Hematopoietic multipotent progenitor cell treated with erythropoietin and hydrocortisone succinate and interleukin-3 and kit ligand, for 8 days (in vitro differentiated cells): ENCODE measurements at places on chromosomes 4 and X.
A peak's percentile ranks its signal among the peaks of the same experiment; 100 is the strongest.

DNA sequence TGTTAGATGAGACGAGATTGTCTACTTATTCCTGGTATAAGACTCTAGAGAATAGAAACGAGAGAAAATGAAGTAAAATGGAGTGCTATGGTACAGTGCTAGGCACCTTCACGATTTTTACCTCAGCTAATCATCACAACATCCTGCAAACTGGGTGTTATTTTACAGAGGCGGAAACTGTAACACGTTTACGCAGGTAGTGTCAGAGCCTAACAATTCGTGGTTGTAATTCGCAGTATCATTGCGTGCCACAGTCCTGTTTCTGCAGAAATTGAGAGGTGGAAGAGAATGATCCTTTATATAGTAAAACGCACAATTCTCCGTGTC is 383 bp upstream of the TBC1D19 start:
- DNase-seq, result no peak

- no peak for DNase-seq
These were observed 515.7 kb downstream of the BCOR start for GRCh38 chrX:39582091-39582490.

GRCh38 chrX:17931855-17932254 is 70.8 kb upstream of the RAI2 start:
- no peak for DNase-seq

DNA sequence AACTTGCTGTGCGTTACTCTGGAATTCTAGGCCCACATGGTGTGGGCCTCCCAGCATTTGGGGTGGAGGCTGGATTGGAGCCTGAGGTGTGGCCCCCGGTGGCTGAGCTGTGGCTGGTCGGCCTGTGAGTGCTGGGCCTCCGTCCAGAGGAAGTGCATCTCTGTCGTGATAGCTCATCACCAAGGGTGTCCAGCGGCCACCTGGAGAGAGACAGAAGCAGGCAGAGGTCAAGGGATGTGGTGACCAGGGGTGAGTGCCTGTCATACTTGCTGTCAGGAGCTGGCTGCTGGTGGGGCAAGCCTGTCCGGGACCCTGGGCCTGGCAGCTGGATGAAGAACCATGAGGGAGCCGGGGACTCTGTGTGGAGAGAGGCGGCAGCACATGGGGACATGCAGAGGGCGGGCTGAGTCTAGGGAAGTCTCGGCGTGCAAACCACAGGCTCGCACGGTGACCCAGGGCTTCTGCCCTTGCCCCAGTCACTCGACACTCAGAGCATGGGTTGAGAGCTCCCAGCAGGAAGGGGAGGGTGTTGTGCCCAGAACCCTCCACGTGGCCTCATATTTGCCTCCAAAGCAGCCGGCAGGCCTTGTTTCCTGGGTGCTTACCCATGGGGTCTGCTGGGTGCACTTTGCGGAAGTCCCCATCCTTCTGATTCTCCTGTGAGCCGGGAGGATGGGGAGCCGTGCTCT is 6.2 kb downstream of the SORCS2 start:
- DNase-seq, result no peak

DNA sequence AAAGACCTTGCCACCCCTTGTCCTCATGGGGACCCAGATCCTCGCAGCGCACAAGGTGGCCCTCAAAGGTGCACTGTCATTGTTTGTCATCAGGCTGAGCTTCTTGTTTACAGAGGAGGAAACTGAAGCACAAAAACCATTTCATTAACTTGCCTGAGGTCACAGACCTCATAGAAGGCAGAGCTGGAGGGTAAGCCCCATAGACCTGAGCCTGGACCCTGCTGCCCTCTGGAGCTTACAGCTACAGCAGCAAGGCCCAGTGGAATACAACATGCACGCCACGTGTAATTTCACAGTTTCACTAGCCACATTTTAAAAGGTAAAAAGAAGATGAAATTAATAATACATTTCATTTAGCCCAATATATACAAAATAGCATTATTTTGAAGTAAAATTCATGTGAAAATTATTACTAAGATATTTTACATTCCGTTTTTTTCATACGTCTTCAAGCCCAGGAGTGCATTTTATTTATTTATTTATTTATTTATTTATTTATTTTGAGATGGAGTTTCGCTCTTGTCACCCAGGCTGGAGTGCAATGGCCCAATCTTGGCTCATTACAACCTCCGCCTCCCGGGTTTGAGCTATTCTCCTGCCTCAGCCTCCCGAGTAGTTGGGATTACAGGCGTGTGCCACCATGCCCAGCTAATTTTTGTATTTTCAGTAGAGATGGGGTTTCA is 8.8 kb downstream of the JAKMIP1 start:
- no peak for DNase-seq

DNA sequence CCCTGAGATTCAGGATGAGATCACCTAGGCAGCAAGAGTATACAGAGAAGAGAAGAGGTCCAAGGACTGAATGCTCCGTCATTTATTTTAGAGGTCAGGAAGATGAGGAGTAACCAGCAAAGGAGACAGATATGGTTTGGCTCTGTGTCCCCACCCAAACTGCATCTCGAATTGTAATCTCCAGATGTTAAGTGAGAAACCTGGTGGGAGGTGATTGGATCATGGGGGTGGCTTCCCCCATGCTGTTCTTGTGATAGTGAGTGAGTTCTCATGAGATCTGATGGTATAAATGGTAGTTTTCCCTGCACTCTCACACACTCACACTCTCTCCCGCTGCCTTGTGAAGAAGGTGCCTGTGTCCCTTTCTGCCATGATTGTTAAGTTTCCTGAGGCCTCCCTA is 60.8 kb downstream of the MID1IP1 start:
- peak; percentile 46 for DNase-seq

DNA sequence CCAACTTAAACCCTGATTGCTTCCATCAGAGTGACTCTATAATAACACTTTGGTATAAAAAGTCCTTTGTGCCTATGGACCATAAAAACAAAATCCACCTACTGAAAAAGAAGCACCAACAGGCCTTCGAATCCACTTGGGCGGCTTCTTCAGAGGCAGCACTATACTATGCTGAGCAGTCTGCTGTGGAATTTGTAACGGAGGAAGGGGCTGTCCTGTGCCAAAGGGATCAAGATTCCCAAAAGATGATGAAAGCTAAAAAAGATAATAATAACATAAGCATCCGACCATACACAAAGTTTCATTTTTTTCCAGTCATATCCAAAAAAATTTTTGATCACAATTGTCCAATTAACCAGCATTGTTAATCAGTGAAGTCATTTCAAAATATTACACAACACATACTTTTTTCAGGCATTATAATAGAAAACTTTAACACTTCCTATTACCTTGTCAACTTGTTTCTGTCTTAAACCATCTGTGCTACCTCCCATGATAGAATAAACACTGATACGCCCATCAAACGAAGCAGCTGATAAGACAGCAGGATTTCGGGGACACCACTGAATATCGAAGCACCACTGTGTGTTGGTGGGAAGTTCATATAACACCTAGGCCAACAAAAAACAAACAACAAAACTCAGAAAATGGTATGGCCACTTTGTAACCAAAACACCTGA is 24.1 kb downstream of the SEC31A start:
- no peak for DNase-seq

DNA sequence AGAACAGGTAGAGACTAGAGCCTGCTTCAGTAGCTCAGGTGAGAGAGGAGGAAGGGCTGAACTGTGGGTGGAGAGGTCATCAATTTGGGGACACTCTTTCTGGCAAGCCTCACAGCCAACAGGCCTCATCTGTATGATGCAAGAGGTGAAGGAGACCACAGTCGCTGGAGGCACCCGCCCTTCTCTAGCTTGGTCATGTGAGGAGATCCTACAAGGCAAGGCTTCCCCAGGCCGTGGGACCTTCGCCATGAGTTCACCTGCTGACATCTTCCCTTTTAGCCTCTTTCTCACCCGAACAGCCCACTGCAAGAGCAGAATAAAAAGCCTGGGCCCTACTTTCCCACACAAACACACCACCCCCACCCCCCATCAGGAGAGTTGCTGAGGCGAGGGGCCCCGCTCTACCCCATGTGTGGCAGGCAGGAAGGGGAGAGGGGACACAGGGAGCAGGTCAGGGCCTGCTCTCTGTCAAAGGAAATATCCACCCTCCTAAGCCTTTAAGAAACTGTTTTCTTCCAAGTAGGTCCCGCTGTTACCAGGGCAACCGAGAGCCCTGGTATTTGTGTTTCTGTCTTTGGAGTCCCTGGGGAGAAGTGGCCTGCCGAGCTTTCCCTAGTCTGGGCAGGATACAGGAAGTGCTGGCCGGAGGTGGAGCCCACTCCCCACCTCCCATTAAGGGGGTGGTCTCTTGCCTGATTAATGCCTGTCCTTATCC is 8.1 kb downstream of the RTL5 start:
- no peak for DNase-seq

- DNase-seq, result no peak
These were observed 545.0 kb downstream of the GABRG1 start for GRCh38 chr4:45578874-45579273.
